ENCODE measurements at places on chromosomes 1 and 21. TPM values are rescaled to one million over a fixed set of nuclear protein-coding genes. Genes with fewer than 3 reads are reported as not detected.

KCNK1 gene
- polyA plus RNA-seq, result 4.2 TPM

GRCh38 chr1:173333581-173333980, 126.5 kb upstream of the TNFSF4 start:
- H3K27ac ChIP-seq, result no peak overlapping the region
- no peaks in the 10 kb centered on the region for H3K27me3 ChIP-seq
- no peak overlapping the region for H3K4me3 ChIP-seq
- peaks cover 46% of the 10 kb centered on the region for H3K4me1 ChIP-seq
- no peaks in the 10 kb centered on the region for H3K36me3 ChIP-seq
- DNase-seq, result peak; percentile 63

DNA sequence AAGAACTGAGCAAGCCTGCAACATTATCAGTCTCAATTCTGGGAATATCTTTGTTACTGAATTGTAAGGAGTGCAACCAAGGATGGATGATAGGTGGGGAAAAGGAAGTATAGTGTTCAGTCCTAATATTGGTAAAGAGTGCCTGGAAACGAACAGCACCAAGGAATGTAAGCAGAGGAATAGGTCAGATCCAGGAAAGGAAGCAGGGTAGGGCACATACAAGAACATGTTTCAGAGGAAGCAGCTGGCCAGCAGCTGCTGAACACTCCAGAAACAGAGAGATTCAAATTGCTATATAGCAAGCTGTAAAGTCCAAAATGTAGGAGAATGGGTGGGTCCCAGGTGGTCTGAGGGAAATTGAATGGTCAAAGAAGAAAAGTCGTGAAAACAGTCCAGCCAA, 37.9 kb downstream of the CRB1 start:
- H3K4me1 ChIP-seq, result 0 out of 2 replicates have a peak, but pooled peaks cover 3% of the 10 kb centered on the region
- H3K27ac ChIP-seq, result no peak overlapping the region
- H3K27me3 ChIP-seq, result no peaks in the 10 kb centered on the region
- no peak for DNase-seq
- H3K36me3 ChIP-seq, result no peaks in the 10 kb centered on the region

DNA sequence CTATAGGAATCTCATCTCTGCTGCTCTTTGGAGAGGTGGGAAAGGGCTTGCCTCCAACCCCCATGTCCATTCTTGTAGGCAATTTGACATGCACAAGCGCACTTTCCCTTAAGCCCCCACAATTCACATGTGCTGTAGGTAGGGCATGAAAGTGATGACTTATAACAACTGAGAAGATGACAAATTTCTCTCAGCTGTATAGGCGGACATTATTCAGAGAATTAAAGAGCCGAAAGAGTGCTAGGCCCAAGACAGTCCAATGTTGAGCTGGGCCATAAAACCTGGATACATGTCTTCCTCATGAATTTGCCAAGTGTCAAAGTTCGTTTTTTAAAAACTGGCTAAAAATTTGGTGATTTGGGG, 106.3 kb upstream of the LYPLAL1 start:
- no peak overlapping the region for H3K4me3 ChIP-seq
- peaks cover 14% of the 10 kb centered on the region for H3K4me1 ChIP-seq
- H3K27me3 ChIP-seq, result no peaks in the 10 kb centered on the region
- H3K27ac ChIP-seq, result no peak overlapping the region
- no peaks in the 10 kb centered on the region for H3K36me3 ChIP-seq

CCDC181 gene
- polyA plus RNA-seq, result not detected

DNA sequence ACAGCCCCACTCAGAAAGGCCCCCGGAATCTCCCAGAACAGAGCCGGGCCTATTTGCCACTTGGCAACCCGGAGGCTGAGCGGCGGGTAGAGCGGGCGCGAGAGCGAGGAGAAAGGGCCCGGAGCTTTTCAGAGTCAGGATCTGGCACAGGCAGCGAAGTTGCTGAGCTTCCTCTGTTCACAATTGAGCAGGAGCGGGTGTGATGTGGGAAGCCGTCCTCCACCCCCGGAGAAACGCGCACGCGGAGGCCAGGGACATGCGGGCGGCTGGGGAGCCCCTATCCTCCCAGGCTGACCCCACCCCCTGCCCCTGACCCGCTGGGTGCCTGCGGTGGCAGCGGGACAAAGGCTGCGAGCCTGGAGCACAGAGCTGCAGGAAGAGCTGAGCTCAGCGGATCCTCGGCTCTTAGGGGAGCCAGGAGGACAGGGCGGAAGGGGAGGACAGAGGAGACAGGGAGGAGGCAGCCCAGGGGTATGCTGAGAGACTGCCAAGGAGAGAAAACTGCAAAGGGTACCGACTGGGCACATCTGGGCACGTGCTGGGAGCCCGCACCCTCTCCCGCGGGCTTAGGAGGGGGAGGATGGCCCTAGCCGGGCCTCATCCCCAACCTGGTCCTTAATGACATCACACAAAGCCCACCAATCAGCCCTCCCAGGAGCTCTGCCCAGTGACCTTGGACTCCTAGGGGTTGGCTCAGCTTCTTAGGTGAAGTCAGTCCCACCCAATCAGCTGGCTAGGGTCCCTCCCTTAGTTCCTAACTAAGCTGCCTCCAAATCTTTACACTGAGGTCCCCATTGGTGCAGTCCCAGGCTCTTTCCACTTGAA, 9.3 kb downstream of the KIF21B start:
- DNase-seq, result peak; percentile 38
- H3K27me3 ChIP-seq, result peaks cover 22% of the 10 kb centered on the region
- H3K36me3 ChIP-seq, result no peaks in the 10 kb centered on the region

GRCh38 chr21:30200000-30200399, 15.9 kb downstream of the CLDN8 start:
- no peak overlapping the region for H3K4me3 ChIP-seq
- H3K27me3 ChIP-seq, result peaks cover 4% of the 10 kb centered on the region
- no peak overlapping the region for H3K27ac ChIP-seq
- H3K36me3 ChIP-seq, result no peaks in the 10 kb centered on the region

DNA sequence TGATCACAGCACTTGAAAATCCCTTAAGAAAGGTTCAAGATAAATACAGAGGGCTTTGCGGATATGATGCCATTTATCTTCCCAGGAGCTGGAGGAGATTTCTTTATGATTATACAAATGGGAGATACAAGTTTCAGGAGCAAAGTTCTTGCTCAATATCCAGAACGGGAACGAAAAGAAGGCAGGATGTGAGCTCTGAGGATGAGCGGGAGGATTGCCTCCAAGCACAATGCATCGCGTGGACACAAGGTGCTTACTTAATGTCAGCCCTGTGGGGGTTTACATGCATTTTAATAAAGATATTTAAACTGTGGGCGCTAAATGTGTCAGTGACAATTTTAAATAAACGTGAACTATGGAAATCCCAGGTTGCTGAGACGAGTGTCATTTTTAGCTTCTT, 59.0 kb downstream of the SYT6 start:
- no peaks in the 10 kb centered on the region for H3K36me3 ChIP-seq
- no peak for DNase-seq
- H3K27me3 ChIP-seq, result peaks cover 56% of the 10 kb centered on the region
